ENCODE measurements at places on chromosomes 3 and 15. TPM values are rescaled to one million over a fixed set of nuclear protein-coding genes. Genes with fewer than 3 reads are reported as not detected.
A peak's percentile ranks its signal among the peaks of the same experiment; 100 is the strongest.

GRCh38 chr3:171653701-171654100 is 156.6 kb downstream of the PLD1 start:
- no peak for DNase-seq

DNA sequence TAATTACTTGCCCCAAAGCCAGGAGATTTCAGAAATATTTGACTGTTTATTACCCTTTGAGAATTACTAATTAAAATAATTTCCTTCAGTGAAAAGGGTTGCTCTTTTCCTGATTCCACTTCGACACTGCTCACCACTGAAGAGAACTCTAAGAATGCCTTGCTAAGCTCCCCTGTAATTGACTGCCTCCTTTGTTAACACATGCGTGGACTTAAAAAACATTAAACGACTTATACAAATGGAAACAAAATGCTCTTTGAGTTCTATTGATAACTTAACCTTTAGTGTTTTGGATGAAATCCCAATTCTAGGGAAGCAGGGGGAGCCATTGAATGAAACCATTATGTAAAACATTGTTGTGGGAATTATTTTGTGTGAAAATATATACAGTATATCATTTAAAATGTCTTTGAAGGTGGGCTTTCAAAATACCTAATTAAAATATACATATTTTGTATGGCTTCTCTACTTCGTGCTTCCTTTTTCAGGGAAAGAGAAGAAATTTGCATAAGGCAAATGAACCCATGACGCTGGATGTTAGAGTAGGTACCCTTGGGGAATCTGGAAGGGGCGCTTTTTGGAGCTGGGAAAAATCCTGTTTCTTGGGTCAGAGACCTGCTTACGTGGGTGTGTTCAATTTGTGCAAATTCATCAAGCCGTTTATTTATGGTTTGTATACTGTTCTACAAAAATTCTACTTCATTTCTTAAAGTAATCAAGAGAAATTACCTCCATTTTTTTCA is 64.2 kb downstream of the WWTR1 start:
- no peak for DNase-seq

DNA sequence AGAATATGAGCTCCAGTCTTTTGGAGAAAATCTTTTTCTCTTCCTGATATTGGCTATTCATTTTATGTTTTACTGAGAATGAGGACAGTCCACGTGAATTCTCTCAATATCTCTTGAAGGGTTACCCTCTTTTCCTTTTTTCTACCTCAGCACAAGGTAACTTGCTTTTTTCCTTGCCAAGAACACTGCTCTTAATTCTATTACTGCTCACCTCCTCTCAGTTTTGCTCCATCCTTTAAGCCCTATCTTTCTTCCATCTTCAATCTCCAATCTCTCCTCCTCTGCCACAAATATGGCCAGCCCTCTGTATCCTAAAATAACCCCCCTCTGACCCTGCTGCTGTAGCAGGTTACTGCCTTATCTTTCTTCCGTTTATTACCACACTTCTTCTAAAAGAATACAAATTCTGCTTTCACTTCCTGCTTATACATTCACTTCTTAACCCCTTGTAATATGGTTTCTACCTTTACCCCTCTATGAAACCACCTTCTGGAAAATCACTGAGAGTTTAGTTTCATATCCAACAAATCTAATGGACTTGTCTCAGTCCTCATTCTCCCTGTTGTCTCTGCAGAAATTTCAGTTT is 89.0 kb downstream of the NFKBIZ start:
- peak; percentile 33 for DNase-seq

- no peak for DNase-seq
These were observed 127.6 kb upstream of the LPP start for GRCh38 chr3:188026191-188026968.

DNA sequence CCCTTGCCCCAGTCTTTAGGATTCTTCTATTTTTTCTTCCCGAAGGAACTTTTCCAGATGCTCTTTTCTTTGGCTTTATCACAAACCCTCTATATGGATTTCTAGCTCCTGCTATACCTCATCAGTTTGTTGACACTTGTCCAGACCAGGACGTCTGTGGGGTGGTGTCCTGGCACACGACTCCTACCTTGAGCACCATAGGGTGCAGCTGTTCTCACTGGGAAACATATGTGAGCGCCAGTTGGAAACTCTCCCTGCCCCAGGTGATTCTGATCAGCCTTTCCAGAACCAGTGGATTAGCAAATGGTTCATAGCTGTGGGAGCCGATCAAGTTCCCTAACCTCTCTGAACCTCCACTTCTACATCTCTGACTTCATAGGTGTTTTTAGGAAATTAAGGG is 40.6 kb upstream of the USP3 start:
- no peak for DNase-seq

DNA sequence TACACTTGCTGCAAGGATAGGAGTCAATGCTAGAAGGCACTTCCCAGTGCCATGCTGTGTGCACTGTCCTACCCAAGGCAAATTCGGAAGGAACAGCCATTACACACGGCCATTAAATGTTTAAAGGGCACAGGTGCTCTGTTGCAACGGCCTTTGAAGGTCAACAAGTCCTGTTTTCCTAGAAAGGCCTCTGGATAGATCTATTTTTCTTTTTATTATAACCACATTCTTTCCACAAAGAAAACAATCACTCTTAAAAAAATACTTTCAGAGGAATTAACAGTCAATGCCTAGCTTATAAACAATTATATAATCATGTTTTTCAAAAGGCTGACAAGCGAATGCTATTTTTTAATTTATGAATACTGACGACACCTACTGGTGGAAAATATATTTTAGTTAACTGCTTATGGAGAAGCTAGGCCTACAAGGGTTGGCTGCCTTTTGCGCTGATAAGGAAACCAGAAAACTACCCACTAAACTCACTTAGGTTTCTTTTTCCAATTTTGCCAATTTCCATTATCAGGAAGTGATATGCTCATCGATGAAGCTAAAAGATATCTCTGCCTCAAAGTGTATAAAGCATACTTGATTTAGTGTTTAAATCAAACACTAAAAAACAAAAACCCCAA is 2.4 kb downstream of the ARHGEF3 start:
- DNase-seq: no peak

DNA sequence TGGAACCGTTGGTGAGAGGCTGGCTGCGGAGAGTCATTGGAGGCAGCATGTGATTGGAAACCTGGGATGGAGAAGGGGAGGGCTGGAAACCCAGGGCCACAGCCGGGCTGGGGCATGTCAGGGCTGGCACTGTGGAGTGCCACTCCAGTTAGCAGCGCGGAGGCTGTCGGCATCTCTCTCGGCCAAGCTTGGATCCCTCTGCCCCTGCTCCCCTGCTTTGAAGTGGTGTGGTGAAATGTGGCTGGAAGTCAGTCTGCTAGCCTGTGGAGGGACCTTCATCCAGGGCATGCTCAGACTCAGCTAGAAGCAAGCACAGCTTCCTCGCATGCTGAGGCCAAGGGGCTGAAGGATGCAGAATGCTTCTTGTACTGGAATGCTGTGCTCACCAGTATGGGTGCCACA is 13.5 kb downstream of the SLCO3A1 start:
- DNase-seq: no peak

- no peak for DNase-seq
These were observed 233.0 kb downstream of the EPHA3 start for GRCh38 chr3:89340408-89340807.

GRCh38 chr3:36874424-36874823 is 70.4 kb downstream of the TRANK1 start:
- DNase-seq: no peak

DNA sequence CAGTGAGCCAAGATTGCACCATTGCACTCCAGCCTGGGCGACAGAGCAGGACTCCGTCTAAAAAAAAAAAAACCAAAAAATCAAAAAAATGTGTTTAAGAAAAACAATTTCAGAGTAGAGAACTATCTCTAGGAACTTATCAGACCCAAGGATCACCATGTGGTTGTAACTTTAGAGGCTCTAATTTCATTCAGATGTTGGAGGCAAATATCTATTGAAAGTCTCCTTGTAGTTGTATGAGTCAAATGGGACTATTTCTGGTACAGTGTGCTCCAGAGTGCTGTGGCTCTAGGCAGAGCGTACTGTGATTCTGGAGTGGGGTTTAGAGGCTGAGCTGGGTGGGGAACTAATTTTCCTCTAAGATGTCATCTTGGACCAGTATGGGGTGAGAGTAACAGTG is 398.7 kb downstream of the SHQ1 start:
- no peak for DNase-seq

DNA sequence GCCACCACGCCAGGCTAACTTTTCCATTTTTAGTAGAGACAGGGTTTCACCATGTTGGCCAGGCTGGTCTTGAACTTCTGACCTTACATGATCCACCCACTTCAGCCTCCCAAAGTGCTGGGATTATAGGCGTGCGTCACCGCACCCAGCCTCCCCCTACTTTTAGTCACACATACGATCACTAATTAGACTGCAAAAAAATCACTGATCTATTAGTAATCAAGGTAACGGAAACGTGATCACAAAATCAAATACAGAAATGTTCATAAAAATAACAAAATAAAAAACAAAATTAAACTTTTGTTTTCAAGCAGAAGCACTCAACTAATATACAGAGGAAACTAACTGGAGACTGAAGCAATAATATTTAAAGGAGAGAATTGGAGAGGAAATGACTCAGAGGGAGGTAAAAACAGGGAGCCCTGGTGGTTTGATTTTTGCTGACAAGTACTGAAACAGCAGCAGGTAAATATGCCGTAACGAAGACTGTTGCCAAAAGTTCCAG is 4.6 kb downstream of the WDR53 start:
- peak; percentile 64 for DNase-seq

DNA sequence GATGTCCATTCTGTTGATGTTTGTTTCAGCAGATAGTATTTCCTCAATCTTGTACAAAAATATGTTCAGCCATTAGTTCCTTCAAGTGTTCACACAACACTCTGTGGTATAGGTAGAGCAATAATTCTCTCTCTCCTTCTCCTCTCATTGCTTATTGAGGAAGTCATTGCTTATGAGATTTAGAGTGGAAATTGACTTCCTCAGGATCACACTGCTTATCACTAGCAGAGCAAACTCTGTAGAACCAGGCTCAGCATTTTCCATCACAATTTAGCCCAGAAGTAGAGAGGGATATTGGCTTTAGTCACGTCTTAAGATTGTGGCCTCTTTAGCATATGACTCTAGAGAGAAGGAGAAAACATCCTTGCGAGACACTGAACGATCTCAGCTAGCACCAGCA is 31.2 kb downstream of the RAB11A start:
- no peak for DNase-seq

- peak; percentile 5 for DNase-seq
These were observed 37.1 kb upstream of the RPL35A start for GRCh38 chr3:197912741-197913476.

DNA sequence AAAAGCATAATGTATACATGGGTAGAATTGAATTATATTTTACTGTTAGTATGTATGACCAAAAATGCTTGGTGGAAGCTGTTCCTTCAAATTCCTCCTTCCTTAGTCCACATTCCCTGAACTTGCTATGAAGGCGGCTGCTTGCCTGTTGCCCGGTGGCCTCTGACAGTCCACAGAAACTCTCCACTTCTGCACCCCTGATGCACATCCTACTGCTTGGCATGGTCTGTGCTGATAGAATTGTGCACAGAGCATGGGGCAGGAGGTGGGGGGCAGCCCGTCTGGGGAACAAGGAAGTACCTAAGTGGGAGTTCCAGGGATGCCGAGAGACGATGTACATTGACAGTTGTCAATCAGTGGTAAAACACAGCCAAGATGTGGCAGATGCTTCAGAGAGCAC is 33.7 kb upstream of the GABRB3 start:
- no peak for DNase-seq

GRCh38 chr3:107117922-107118536 is 259.2 kb upstream of the CCDC54 start:
- no peak for DNase-seq

- no peak for DNase-seq
These were observed 68.7 kb upstream of the CGNL1 start for GRCh38 chr15:57307527-57308169.

GRCh38 chr3:50336452-50337174 is 4.0 kb downstream of the RASSF1 start:
- DNase-seq: no peak

DNA sequence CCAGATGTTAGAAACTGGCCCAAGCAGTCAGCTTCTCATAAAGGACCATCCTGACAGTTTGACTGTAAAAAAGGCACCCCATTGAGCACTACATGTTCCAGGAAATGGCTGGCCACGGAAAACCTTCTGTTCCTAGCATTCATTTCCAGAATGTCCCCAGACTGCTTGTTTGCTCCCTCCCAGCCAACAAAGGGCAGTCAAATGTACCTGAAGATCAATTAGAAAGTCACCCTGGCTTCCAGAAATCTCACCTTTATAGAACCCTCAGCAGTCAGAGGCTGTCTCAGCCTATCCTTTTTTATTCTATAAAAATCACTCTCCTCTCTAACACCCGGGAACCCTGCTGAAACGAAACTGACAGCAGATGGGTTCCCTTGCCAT is 784 bp upstream of the SAMMSON start:
- no peak for DNase-seq

DNA sequence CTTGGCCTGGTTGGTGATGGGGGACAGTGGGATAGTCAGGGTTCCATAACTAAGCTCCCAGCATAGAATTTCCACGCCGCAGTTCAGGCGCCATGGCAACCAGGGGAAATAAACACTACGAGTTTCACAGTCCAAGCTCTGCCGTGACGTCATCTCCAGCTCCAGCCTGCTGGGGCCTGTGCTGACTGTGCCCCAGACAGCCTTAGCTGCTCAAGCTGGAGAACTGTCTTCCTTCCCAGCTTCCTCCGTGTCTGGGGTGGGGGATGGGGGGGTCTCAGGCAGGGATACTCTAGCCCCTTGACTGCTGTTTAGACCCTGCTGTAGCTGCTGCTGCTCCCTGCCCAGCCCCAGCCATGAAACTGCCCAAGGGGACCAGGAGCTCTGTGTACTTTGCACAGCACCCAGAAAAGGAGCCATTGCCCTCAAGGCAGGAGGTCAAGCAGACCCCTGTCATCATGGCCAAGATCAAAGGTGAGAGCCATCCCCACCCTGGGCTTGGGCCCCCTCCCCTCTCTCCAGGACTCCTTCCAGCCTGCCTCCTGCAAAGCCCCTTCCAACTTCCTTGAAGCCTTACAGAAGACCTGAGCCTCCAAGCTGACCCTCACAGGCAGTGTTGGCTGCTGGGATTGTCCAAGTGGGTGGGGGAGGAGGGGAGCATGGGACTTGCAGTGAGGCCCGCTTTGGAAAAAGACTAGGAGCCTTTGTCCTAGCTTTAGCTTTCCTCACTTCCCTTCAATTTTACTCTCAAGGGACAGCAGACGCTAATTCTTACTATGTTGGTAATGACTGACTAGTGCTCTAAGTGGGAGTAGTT is 11.4 kb upstream of the CSPG4 start:
- DNase-seq: no peak

GRCh38 chr3:138694287-138695007 is 85.9 kb downstream of the FAIM start:
- no peak for DNase-seq

The SPATA12 gene
- not detected for total RNA-seq

The ADCY5 gene
- total RNA-seq: not detected

The VWA5B2 gene
- total RNA-seq: not detected

The SCAMP5 gene
- 5.7 TPM for total RNA-seq

The PPARG gene
- total RNA-seq: 0.27 TPM

The AADACL2 gene
- not detected for total RNA-seq

The TMOD3 gene
- total RNA-seq: 37.6 TPM

The NR1I2 gene
- total RNA-seq: not detected

The MAGI1 gene
- total RNA-seq: not detected

The PIK3CA gene
- total RNA-seq: 63.1 TPM

The LSAMP gene
- total RNA-seq: not detected
